ENCODE measurements at places on chromosomes 16 and 17.

GRCh38 chr16:46607529-46607928, 13.7 kb downstream of the SHCBP1 start:
- peak; percentile 73 for ATAC-seq

DNA sequence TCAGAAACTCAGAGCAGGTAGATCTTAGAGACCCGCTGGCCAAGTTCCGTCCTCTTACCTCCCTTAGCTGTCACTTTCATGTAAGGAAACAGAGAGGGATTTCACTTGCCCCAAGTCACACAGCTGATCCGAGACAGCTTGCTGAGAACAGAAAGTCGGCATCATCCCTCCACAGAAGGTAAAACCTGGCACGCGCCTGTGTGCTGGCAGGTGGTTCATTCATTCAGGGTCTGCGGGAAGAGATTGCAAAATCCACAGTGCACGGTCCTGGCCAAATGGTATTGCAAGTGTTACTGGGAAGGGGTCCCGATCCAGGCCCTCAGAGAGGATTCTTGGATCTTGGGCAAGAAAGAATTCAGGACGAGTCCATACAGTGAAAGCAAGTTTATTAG, 139.4 kb upstream of the RPH3AL start:
- no peak for ATAC-seq

DNA sequence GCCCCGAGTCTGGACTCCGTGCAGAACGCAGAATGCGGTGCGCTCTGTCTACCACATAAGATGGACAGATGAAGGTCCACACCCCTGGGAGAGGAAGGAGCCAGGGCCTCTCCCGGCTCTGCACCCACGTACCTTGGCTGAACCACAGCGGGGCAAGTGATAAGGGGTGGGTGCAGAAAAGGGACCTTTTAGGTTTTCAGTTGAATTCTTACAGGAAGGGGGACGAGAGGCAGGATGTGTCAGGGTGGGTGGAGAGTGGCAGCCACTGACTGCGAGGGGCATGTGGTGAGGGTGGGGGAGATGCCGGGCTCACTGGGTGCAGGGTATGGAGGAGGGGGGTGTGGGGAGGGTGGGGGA, 372 bp downstream of the CD300A start:
- peak; percentile 4 for ATAC-seq

DNA sequence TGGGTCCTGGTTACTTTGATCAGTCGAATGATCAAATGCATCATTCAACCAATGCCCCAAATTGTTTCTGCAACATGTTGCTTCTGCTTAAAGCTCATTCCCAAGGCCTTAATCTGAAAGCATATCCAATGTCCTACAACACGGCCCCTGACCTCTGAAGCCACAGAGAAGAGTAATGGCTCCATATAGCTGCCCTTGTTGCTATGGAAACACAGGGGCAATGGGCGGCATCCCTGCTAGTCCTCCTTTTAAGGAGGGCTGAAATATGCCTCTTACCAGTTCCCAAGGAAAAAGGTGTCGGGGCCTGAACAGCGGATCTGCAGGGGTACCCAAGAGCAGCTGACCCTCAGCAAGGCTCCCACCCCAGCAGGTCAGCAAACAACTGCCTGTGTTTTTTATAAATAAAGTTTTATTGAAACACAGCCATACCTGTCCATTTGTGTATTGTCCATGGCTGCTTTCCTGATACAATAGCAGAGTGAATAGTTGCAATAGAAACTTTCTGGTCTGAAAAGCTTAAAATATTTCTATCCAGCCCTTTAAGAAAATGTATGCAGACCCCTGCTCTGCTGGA, 210.4 kb downstream of the XYLT1 start:
- peak; percentile 35 for ATAC-seq

DNA sequence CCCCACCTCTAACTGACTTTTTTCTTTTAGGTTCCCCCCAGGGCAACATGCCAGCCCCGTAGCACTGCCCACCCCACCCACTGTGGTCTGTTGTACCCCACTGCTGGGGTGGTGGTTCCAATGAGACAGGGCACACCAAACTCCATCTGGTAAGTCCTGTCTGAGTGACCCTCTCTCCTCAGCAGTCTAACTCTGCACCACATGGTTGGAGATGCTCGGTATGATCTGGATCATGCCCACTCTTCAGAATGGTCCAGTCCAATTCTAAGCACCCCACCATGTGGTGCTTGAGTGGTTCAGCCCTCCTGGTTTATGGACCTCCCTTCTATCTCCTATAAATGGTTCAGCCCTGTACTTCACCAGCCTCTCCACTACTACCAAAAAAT, 5.9 kb downstream of the KDM6B start:
- ATAC-seq, result no peak

DNA sequence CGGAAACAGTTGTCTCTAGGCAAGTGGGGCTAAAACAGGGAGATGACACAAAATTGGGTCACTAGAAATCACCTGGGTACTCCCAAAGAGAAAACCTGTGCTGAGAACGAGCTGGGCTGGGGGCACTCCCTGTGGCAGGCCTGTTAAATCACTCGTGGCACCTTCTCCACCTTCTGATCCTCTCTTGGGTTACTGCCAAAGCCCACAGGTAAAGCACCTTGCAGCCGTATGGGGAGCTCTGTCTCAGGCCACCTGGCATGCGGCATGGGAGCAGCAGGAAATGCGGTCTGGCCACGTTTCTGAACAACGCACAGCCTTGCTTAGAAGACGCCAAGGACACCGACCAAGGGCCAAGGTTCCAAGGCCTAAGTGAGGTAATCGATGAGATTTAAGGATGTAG, 21.5 kb upstream of the ICAM2 start:
- no peak for ATAC-seq

DNA sequence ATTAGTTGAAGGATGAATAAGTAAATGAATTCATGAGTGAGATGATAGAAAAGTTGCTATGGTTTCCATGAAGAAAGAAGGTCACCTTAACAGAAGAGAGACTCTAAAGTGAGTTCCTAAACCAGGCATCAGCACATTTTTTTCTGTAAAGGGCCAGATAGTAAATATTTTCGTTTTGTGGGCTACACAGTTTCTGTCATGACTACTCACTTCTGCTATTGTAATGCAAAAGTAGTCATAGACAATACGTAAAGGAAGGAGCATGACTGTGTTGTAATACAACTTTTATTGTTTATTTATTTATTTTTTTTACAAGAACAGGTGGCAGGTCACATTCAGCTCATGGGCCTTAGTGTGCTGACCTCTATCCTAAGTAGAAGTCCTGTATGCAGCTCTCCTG, 426.1 kb upstream of the DYNLRB2 start:
- no peak for ATAC-seq

- ATAC-seq, result no peak
Observed at GRCh38 chr17:42135664-42136653, 13.4 kb downstream of the HSPB9 start.

DNA sequence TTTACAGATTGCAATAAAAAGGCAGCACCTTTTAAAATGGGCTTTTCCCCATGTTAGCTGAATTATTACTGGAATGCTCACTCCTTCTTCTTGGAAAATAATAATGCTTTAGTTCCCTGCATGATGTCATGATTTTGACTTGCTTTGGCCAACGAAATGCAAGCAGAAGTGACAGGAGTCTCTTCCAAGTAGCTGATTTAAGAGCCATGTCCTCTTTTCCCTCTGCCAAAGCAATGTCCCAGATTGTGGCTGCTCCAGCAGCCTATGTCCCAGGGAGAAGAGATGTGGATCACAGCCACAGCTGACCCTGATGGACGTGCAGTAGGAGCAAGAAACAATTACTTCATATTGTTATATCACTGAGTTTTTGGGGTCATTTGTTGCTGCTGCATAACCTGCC, 246.6 kb downstream of the HAPSTR1 start:
- ATAC-seq, result no peak

- ATAC-seq, result no peak
Observed at GRCh38 chr17:77957235-77957856, 1.2 kb upstream of the TNRC6C start.

DNA sequence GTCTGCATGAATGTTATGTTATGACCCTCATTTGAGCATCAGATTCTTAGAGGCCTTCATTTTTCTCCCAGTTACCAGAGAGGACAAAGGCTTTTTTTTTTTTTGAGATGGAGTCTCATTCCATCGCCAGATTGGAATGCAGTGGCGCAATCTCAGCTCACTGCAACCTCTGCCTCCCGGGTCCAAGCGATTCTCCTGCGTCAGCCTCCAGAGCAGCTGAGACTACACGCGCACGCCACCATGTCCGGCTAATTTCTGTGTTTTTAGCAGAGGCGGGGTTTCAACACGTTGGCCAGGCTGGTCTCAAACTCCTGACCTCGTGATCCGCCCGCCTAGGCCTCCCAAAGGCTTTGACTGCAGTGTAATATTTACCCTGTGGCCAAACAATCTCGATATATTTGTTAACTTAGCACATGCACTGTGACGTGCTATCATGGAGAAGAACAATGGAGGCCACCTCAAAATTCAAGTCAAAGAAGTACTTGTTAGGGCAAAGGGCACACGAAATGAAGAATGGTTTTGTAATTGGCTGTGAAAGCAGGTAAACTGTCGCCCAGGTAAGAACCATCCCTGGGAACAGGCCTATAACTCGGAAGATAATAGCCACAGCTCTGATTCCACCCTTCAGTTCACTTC, 303.4 kb downstream of the SLC39A11 start:
- ATAC-seq, result no peak

DNA sequence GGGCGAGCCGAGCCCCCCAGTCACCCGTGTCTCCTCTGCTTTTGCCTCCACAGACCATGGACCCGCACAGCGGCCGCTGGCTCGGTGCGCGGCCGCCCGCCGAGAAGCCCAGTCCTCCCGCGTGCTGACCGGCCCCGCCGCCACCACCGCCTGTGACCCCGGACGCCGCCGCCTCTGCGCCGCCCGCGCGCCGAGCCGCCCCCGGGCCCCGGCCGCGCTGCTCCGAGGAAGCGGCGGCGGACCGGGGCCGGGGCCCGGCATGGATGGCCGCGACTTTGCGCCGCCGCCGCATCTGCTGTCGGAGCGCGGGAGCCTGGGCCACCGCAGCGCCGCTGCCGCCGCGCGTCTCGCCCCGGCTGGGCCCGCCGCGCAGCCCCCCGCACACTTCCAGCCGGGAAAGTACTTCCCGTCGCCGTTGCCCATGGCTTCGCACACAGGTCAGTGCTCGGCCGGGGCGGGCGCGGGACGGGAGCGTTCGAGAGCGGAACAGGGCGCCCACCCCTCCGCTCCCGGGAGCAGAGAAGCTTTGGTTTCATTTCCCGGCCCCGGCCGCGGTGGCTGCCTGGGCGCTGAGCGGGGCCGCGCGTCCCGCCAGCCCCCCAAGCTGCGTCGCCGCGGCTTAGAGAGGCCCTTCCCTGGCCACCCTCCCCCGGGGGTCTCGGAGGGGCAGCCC, 4.4 kb downstream of the BAHCC1 start:
- no peak for ATAC-seq

- no peak for ATAC-seq
Observed at GRCh38 chr17:37816950-37817349, 72.1 kb upstream of the HNF1B start.

All from motor neuron (in vitro differentiated cells).